T-cell (primary cell): ENCODE measurements at places on chromosomes 12 and 14.

DNA sequence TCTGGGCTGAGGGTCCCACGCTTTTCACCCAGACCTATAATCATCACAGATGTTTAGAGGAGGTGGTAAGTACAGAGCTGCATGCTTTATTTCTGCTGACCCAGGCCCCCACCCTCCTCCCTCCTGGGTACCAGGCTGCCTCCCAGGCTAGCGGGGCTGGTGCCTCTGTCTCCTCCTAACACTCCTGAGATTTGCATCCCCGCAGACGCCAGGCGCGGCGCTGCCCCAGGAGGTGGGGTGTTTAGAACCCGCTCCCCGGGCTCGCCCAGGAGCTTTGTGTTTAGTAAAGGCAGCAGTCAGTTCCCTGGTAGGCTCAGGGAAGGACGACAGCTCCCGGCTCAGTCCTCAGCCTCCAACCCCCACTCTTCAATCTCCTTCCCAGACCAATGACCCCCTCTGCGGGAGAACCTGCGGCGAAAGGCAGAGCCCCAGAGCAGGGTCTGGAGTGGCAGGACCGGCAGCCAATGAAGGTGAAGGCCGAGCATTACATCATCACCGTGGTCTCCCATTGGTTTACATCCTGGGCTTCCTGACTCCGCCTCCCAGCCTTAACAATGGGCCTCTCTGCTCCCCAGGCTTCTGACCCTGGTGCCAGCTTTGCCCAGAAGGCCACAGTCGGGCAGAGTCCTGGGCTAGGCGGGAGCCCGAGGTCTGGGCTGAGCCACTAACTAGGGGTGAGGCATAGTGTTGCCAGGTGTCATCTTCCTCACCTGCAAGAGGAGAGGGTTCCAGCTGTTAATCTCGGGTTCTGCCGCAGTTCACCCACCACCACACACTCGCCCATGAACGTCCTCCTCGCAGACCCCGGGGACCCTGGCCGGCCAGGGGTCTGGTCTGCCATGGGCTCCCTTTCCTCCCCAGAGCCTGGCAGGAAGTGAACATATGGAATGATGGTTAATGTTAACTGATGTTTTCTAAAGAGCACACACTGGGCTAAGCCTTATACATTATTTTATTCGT is 57.5 kb downstream of the CALM1 start:
- no peak for DNase-seq

DNA sequence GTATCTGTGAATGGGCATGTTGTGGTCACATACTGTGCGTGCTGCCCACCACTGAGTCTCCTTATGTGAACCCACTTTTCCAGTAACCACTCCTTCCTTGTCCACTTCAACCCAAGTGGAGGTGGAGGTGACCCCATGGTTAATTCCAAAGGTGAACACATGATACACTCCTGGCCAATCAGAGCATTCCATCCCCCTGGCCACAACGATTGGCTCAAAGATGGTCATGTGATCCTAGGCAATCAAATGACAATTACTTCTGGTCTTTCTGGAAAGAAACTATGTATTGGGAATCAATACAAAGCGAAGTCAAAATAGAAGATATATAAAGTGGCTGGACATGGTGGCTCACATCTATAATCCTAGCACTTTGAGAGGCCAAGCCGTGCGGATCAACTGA is 20.2 kb upstream of the CCDC60 start:
- no peak for DNase-seq

GRCh38 chr14:45757655-45758054 is 504.7 kb upstream of the MIS18BP1 start:
- DNase-seq = no peak

GRCh38 chr12:85626784-85627171 is 209.4 kb downstream of the RASSF9 start:
- DNase-seq = no peak

DNA sequence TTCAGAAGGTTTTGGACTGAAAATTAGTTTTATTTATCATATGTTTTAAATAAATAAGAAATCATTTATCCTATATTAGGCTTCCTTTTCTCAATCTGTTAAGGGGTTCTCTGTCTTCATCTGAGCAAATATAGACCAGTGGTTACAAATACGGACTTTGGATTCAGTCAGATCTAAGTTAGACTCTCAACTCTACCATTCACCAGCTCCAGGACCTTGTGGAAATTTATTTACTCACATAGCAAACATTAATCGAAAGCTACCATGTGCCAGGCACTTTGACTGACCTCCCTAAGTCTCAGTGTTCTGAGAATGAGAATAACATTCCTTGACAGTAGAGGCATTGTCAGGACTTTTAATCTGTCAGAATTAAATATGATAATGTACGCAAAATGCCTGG is 22.3 kb downstream of the KCNK10 start:
- DNase-seq = no peak

GRCh38 chr14:68977180-68977717 is 1.9 kb downstream of the ACTN1 start:
- DNase-seq = no peak

- no peak for DNase-seq
Observed at GRCh38 chr12:98637068-98637467, 7.5 kb downstream of the IKBIP start.

DNA sequence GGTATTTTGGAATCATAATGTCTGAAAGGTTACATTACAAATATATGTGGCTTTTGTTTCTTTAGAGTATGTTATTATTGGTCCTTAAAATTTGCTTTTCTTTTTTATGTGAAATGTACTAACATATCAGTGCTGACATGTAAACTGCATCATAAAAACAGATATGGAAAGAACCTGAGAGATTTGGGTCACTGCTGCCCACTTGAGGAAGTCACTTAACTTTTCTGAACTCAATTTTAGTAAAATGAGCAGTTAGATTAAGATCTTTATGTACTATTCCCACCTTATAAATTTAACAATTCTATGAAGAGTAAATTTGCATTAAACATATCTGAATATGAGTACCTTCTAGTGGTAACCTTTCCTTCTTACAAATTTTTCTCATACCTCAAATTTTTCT is 7.5 kb downstream of the PTGR2 start:
- DNase-seq = no peak

GRCh38 chr14:96920023-96920422 is 122.8 kb downstream of the VRK1 start:
- DNase-seq = no peak

DNA sequence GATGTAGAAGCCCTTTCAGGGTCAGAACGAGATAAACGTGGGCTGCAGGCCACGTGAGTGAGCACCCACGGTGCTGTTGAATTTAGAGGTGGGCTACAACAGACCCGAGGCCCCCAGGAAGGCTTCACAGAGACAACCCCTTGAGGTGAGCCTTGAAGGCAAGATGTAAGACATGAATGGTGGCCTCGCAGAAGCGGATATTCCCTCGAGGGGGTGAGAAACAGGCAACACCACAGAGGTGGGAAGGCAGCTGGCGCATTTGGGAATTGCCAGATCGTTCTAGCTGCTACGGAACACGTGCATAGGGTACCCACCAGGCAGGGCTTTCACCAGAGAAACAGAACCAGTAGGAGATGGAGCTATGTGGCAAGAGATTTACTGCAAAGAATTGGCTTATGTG is 22.6 kb upstream of the ATP2A2 start:
- DNase-seq = no peak

DNA sequence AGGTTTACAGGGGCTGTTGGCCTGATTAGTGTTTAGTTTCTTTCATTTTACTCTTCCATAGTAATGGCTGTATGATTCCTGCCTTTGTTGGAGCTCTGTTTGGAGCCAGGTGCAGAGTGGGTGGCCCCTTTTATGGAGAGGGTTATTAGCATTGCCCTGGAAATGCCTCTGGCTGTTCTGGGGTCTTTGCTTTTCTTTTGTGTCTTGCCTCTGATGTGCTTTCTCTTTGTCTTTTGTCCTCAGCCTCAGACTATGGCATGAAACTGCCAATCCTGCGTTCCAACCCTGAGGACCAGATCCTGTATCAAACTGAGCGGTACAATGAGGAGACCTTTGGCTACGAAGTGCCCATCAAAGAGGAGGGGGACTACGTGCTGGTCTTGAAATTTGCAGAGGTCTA is 6.9 kb downstream of the MLEC start:
- DNase-seq = no peak

DNA sequence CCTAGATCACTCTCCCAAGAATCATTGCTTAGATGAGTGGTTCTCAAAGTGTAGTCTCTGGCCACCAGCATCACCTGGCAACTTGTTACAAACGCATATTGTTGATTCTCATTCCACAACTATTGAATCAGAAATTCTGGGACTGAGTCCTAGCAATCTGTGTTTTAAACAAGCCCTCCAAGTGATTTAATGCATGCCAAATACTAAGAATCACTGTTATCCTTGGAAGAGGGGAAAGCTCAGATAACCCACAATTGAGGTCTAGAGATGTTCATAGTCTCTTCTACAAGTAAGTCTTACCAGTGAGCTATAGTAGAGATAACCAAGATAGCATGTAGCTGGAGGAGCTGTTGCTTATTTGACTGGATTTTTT is 666.6 kb downstream of the DIO2 start:
- no peak for DNase-seq

- no peak for DNase-seq
Observed at GRCh38 chr12:39619316-39619659, 315 bp downstream of the ABCD2 start.

GRCh38 chr12:55582066-55582465 is 9.8 kb downstream of the OR2AP1 start:
- no peak for DNase-seq

DNA sequence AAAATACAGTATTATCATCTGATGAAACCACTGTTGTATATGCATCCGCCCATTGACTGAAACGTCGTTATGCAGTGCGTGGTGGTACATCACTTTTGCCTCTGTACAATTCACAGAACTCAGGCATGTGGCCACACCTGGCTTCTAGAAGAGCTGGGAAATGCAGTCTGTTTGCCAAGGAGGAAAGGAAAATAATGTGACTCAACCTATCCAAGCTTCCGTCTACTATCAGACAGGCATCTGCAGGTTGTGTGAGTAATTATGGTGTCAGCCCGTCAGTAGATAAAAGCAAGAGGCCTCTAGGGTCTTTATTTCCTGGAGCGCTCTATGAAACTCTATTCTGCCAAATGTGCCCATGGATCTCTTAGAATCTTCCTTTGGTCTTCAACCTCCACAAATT is 111.6 kb downstream of the BBS10 start:
- DNase-seq = no peak

DNA sequence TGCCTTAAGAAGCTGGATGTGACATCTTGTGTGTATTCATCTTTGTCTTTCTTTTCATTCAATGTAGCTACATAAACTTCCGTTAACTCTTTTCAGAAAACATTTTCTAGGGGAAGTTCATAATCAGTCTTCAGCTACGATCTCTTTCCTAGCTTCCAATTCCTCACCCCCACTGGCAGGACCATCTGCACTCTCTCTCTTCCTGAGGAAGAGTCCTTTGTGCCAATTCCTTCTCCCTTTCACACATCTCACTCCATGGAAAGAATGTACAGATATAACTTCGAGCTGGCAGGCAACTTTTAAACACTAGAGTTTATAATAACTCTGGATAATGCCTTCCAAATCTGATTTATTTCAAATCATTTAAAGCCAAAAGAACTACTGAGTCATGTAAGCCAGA is 495.7 kb downstream of the GALC start:
- no peak for DNase-seq

- DNase-seq = no peak
Observed at GRCh38 chr12:80752464-80752863, 35.8 kb downstream of the MYF5 start.

GRCh38 chr12:52295663-52296062 is 4.3 kb upstream of the KRT81 start:
- no peak for DNase-seq

DNA sequence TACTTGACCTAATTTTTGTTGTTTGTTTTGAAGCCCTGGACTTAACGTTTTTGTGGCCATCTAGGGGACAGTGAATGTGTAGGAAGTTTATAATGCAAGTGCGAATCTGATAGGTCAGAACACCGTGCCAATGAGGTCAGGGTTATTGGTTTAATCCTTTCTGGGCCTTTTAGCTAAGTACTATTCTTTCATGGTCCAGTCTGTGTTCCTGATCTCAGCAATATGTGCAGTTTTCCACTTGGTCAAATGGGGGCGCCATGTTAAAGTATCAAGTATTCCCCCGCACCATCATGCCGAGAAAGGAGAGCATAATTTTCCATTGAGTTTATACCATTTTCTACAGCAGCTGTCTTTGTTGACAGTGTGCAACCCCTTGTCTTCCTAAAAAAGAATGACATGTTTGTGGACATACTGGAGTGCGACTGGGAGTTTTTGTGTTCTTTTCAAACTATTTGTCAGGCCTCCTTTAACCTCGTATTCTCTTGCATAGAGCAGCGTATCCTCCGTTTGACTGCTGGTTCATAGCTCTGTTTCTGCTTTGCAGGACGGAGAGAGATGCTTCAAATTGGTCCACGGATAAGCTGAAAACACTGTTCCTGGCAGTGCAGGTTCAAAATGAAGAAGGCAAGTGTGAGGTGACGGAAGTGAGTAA is 1.3 kb downstream of the AHSA1 start:
- peak; percentile 54 for DNase-seq

DNA sequence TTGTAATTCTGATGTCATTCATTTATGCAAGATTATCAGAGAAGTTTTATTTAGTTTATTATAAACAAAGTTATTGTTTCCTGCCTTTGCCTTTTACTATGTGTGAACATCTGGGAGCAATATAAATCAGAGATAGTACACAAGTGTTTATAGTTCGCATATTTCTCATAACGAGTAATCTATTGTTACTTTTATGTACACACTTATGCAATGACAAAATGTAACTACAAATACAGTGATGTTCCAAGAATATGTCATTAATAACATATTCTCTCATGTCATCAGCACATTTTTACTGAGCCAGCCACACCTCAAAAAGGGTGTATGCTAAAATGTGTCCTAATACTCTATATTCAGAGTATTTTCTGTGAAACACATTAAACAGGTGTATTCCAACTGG is 243.2 kb downstream of the ALX1 start:
- no peak for DNase-seq

DNA sequence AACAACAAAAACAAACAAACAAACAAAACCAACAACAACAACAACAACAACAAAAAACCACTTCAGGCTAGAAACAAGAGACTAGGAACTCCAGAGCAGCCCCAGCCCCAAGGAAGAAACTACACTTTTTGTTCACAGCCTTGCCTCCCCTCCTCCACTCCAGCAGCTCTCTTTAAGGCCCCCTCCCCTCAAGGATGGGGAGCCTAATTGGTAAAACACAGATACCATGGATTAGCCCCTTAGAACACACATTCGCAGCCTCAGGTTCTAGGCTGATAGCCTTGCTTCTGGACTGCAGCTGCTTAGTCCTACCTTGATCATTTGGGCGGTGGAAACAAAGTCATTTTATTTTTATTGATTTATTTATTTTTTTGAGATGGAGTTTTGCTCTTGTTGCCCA is 11.9 kb upstream of the AVIL start:
- no peak for DNase-seq

DNA sequence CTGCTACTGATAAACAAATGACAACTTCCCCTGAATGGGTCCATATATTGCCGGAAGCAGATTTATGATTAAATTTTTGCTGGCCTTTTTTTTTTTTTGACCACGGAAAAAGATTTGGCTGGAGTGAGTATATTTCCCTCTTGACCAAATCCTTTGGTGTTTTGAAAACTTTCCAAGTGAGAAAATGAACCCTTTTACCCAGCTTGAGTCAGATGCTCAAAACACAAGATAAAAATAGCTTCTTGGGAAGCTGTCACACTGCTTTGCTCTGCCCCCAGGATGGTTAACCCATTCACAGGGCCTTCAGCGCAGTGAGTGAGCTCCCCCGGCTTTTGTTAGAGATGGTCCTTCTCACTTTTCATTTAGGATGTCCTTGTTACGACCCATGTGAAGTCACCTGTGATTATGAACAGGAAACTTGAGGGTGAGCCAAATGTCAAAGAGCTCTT is 224.3 kb downstream of the PELI2 start:
- DNase-seq = no peak
